ENCODE measurements at places on chromosomes 7 and 10.
A peak's percentile ranks its signal among the peaks of the same experiment; 100 is the strongest.

DNA sequence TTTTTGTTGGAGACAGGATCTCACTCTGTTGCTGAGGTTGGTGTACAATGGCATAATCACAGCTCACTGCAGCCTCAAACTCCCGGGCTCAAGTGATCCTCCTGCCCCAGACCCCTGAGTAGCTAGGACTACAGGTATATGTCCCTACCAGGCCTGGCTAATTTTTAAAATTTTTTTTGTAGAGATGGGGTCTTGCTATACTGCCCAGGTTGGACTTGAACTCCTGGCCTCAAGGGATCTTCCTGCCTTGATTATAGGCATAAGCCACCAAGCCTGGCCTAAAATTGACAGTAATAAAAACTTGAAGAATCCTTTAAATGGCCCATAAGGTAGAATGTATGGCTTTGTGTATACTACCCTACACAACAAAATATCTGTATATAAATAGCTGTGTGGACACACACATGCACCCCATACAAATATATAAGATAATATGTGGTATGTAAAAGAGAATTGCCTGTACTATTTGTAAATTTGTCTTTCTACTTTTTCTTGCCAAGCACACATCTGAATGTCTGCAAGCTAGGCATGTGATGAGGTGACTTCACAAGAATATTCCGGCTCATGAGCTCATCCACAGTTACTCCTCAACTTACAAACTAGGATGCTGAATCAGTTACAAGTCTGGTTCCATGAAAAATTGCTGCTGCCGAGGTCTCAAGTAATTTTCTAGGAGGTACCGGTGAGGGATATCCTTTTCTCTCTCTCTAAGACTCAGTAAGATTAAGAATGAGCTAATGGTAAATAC lies 26.6 kb downstream of the POLR3A start:
- no peak for DNase-seq

DNA sequence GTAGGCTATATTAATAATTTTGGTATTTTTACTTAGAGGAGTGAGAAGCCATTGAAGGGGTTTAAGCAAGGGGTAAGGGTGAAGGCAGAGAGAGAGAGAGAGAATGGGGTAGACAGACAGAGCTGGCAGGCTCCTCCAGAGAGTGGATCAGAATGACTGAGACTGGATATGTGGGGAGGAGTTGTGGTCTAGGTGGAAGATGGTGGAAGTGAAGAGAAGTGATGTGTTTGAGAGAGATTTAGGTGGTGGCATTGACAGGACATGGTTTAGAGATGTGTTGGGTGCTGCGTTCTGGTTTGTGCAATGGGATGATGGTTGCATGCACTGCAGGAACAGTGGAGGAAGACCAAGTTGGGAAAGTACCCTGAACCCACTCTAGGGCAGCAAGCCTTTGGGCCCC lies 92.2 kb downstream of the CCNY start:
- no peak for DNase-seq

GRCh38 chr7:130290745-130291144 lies 2.2 kb upstream of the CPA4 start:
- no peak for DNase-seq

GRCh38 chr10:117240621-117241529 lies at the start of gene SLC18A2:
SLC18A2 (plus strand) TSS chr10:117241114; CDS start chr10:117241694, 580 bp downstream.
- no peak for DNase-seq

GRCh38 chr7:347001-347590 lies 57.1 kb downstream of the FOXL3 start:
- DNase-seq, result no peak

DNA sequence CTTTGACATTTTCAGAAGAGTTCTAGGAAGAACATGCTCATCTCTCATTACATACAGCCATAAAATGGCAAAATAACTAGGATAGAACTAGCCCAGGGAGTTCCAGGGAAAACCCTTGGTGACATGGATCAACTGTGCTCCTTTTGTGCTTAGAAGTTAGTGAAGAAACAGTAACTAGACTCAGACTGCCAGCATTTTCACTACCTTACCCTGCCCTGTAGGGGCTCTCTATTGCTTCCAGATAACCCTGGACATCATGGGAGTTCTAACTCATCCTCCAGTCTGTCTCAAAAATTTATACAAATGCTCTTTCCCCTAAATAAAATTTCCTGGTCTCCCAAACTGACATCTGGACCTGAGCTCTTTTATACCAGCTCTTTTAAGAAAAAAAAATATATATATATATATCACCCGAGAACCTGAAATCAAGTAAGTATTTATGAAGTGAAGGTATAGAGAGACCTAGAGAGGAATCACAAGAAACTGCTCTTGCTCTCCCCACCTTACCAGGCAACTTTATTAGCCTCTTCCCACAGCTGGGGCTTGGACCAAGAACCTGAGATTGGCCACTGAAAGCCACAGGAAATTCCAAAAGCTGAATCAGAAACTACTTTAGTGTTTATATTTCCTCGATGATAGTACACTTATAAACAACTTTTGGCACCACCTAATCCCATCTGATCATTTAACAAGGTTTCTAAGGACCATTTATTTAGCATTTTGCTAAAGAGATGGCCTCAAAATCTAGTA lies 101.4 kb downstream of the RELN start:
- DNase-seq, result no peak

DNA sequence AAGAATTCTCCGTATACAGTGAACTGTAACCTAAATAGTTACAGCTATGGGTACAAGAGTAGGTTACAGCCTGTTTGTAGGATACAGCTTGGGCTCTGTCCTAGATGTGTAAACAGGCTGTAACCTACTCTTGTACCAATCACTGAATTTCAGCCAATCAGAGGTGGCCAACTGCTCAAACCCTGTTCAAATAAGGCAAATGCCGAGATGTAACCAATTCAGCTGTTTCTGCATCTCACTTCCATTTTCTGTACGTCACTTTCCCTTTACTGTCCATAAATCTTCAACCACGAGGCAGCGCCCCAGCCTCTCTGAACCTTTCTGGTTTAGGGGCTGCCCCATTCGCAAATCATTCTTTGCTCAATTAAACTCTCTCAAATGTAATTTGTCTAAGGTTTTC lies 8.3 kb upstream of the MMP21 start:
- DNase-seq, result no peak

GRCh38 chr10:114482480-114483304 lies 78.4 kb upstream of the AFAP1L2 start:
- DNase-seq, result no peak

DNA sequence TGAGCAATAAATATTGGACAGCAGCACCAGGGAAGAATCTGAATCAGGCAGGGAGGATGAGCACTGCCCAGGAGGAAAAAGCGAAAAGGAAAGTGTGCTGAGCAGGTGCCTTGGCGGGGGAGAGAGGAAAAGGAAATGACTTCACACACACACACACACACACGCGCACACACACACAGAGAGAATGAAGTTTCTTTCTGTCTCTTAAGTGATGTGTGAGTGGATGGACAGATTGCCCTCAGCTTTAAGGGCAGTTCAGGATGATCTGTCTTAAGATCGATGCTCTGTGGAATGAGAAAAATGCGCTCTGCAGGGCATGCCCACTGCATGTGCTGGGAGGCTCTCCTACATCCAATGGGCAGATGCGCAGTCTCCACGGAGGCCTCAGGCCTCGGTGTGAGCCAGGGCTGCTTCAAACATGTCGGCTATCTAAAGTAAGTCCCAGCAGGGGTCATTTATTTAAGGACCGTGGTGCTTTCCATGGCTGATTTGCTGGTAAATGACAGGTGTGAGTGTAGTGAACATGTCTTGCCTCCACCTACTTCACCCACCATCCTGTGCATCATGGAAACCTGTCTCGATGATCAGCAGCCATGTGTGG lies 2.5 kb upstream of the ACBD5 start:
- peak; percentile 32 for DNase-seq

DNA sequence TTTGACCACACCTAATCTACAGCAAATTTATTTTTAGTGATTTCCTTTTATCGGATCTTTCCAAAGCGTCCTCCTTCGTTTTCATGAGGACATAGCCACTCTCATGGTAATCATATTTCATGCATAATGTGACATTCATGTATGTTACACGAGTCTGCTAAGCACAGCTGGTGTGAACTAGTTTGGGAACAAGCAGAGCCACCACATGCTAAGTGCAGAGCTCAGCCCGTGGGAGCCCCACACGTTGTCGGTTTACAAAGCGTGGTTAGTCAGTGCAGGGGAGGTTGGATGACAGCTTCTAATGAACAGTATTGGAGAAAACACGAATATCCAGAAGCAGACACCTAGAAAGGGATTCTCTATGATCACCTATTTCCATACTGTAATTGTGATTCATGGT lies 78.4 kb upstream of the GJD4 start:
- DNase-seq, result no peak

- DNase-seq, result no peak
These were observed 83.9 kb downstream of the CXCL12 start for GRCh38 chr10:44300666-44301649.

DNA sequence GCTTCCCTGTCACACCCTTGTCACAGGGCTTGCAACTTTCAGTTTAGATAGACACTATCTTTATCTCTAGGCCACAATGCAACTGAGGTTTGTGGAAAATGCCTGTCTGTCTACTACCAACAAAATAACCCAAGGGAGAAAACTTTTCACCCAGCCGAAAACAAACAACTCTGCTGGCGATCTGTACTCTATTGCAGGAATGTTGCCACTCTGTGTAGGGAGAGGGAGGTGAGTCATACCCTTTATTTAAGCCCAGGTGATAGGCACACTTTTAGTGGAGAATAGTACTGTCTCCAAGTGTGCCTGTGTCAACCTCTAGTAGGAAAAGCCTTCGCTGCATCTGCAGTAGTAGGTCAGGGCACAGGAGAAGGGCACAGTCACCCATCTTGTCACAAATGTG lies 108.3 kb downstream of the SLC25A40 start:
- no peak for DNase-seq

DNA sequence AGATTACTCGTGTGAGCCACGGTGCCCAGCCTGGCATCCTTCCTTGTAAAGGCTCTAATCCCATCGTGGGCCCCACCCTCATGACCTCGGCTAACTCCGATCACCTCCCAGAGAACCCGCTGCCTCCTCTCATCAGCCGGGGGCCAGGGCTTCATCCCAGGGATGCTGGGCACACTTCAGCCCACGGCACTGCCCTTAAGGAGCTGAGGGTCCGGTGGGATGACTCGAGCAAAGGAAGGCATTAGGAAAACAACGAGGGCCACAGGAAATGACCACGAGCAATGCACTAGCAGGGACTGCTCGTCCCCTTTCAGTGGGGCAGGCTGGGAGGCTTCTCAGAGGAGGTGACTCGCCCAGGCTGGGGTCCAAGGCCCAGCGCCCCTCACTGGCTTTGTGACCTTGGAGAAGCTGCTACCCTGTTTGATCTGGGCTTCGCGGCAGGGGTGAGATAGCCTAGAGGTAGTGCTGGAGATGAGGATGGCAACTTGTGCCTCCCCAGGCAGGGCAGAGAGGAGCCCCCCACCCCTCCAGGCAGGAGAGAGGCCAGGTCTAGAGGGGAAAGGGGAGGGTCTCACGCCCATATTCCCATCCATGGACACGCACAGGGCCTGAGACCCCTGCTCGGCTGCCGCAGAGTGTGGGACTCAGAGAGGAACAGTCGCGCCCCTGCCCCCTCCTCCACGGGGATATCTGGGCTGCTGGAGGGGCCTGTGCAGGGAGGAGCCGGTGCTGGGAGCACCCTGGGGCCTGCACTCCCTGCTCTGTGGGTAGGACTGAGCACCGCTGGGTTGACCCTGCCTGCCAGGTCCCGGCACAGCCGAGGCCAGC lies 26.8 kb downstream of the ELFN1 start:
- no peak for DNase-seq

GRCh38 chr10:89785095-89785494 lies 83.7 kb downstream of the KIF20B start:
- DNase-seq, result no peak
